ENCODE measurements at places on chromosomes 1 and 21. TPM values are rescaled to one million over a fixed set of nuclear protein-coding genes. Genes with fewer than 3 reads are reported as not detected.

The ARID4B gene
- total RNA-seq: 32.4 TPM

DNA sequence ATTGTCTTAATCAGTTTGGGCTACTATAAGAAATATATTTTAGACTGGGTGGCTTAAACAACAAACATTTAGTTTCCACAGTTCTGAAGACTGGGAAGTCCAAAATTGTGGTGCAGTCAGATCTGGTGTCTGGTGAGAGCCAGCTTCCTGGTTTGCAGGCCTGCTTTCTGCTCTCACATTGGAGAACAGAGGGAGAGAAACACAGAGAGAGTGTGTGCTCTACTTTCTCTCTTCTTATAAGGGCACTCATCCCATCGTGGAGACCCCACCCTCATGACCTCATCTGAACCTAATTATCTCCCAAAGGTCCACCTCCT, 4.1 kb downstream of the LEPR start:
- H3K4me3 ChIP-seq: no peak overlapping the region
- H3K27me3 ChIP-seq: no peaks in the 10 kb centered on the region
- no peak overlapping the region for H3K27ac ChIP-seq
- peaks cover 16% of the 10 kb centered on the region for H3K36me3 ChIP-seq

The LEMD1 gene
- total RNA-seq: not detected

DNA sequence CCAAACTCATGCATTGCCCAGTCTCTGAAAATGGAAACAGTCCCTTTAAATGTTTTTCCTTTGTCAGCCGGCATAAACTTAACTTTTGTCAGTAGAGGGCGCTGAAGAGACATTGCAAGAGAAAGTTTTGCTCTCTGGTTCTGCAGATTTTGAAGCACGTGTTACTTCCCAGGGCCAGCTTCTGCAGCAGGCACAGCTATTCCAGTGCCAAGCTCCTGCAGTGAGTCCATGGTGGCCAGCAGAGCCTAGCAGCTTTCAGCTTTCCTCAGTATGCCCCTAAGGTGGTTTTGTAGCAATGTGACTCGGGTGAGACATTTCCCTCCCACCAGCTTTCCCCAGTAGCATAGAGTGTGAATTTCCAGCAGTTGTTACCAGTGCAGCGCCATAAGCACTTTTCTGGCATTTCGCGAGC, 2.6 kb upstream of the IFI44L start:
- no peaks in the 10 kb centered on the region for H3K36me3 ChIP-seq
- H3K4me3 ChIP-seq: peak overlapping the region; percentile 6
- peaks cover 3% of the 10 kb centered on the region for H3K4me1 ChIP-seq
- H3K27ac ChIP-seq: no peak overlapping the region

The ZNF687 gene
- 32.2 TPM for total RNA-seq

DNA sequence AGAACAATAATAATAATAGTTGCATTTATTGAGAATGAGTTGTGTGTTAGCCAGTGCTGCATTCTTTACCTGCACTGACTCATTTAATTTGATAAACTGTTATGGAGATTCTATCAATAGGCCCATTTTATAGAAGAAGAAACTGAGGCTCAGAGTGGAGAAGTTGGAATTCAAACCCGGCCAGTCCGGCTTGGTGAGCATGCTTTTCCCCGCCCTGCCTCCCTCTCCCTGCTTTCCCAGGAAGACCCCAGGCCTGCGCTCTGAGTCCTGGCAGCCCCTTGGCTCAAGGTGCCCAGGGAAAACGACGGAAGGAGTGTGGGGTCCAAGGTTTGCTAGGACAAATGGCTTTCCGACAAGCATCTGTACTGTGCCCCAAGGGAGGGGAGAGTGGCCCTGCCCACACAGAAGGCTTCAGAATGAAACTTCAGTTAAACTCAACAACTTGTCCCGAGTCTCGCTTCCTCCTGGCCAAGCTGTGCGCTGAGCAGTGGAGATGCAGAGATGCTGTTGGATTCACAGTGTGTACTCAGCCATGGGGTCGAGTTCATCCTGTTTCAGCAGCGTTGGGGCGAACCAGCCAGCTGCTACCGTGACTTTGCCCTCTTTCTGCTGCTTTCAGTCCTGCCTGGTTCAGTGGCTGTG, 23.3 kb upstream of the PADI6 start:
- no peaks in the 10 kb centered on the region for H3K4me1 ChIP-seq
- no peaks in the 10 kb centered on the region for H3K36me3 ChIP-seq
- H3K27me3 ChIP-seq: no peaks in the 10 kb centered on the region
- no peak overlapping the region for H3K27ac ChIP-seq
- no peak for DNase-seq

GRCh38 chr1:226782845-226783601, 43.9 kb upstream of the ITPKB start:
- no peaks in the 10 kb centered on the region for H3K36me3 ChIP-seq
- H3K27ac ChIP-seq: no peak overlapping the region
- H3K4me1 ChIP-seq: peaks cover 11% of the 10 kb centered on the region
- no peak overlapping the region for H3K4me3 ChIP-seq
- H3K27me3 ChIP-seq: no peaks in the 10 kb centered on the region

DNA sequence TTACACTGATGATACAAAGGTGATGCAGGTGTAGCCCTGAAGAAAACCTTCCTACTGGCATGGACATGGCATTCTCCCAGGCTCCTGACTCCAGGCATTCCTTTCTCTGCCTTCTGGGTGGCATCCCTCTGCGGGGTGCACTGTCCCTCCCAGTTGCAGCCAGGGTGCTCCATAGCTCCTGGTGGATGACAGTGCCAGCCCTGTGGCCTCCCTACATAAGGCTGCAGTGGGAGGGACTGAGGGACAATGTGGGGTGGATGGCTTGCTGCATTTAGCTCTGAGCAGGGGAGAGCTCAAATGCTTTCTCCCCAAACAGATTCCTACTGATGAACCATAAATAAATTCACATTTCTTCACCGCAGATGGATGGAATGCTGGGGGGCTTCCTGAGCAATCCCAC, 97.0 kb upstream of the GJB5 start:
- DNase-seq: no peak
- H3K36me3 ChIP-seq: no peaks in the 10 kb centered on the region
- no peaks in the 10 kb centered on the region for H3K27me3 ChIP-seq
- no peak overlapping the region for H3K27ac ChIP-seq
- H3K4me1 ChIP-seq: no peaks in the 10 kb centered on the region

The ELAPOR1 gene
- 7.2 TPM for total RNA-seq

DNA sequence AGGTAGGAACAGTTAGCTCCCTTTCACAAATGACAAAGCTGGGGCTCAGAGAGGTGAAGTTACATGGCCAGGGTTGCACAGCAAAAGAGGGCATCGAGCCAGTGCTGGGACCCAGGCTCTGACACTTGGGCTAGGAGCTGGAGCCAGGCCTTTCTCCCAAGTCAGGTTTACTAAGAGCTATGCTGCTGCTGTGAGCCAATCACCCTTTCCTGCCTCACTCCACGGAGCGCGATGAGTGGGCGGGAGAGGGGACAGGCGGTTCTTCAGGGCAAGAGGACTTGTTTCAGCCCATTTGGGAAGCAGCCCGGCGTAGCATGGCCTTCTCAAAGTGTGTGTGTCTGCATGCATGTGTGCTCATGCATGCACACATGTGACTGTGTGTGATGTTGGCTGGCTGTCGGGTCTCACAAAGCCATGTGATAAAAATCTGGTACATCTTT, 10.6 kb downstream of the ID3 start:
- DNase-seq: no peak
- H3K4me1 ChIP-seq: peaks cover 4% of the 10 kb centered on the region
- no peak overlapping the region for H3K4me3 ChIP-seq
- no peaks in the 10 kb centered on the region for H3K27me3 ChIP-seq
- H3K36me3 ChIP-seq: no peaks in the 10 kb centered on the region
- no peak overlapping the region for H3K27ac ChIP-seq

- H3K36me3 ChIP-seq: no peaks in the 10 kb centered on the region
- H3K27ac ChIP-seq: no peak overlapping the region
- no peak overlapping the region for H3K4me3 ChIP-seq
- H3K27me3 ChIP-seq: no peaks in the 10 kb centered on the region
- DNase-seq: no peak
Observed at GRCh38 chr1:56120021-56120420, 459.3 kb downstream of the PLPP3 start.

DNA sequence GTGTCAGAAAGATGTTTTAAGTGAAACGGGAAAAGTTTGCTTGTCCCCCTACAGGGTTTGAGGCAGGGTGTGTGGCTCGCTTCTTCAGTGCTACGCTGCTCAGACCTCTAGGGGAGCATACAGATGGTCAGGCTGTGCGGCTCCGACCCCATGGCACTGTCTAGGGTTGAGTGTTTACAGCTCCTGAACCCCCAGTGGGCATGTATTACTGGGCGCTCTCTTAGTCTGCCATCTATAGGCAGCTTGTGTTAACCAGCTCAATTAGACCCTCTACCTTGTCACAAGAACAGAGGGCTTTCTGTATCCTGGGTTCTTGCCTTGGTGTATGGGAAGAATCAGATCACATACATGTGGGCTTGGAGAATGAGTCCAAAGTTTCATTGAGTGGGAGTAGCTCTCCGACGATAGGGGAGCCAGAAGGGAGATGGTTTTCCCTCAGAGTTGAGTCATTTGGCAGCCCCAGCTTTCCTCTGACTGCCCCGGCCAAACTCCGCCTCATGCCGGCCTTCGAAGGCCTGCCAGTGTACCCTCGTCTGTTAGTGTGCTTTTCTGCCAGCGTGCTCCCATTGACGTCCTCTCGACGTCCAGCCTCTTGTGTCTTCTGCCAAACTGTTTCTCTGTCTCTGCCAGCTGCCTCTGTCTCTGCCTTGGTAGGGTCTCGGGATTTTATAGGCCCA, 38.6 kb upstream of the ADGRL4 start:
- no peaks in the 10 kb centered on the region for H3K36me3 ChIP-seq
- no peak for DNase-seq
- H3K4me1 ChIP-seq: no peaks in the 10 kb centered on the region
- H3K27me3 ChIP-seq: no peaks in the 10 kb centered on the region
- no peak overlapping the region for H3K27ac ChIP-seq

DNA sequence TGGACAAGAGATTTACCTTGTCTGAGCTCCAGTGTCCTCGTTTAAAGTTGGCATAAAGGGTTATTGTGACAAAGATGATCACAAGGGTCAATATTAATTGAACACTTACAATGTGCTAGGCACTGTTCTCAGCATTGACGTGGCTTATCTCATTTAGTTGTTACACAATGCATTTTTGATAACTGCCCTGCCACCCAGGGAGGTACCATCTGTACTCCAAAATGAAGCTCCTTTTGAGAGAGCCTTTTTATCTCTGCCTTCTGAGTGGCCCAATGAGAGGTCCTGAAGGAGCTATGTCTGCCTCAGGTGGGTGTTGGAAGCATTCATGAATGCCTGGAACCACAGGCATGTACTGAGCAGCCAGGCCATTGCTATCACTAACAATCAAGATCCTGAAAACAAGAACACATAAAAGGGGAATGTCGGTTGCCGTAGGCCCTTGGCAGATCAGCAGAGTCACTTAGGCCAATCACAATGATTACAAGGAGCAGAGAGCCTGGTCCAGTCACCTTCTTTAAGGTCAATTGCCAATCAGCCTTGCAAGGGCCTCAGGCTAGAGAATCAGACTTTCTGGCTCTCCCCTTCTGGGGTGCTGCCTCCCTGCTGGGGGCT, 78.5 kb downstream of the NMNAT2 start:
- H3K27ac ChIP-seq: no peak overlapping the region
- no peak overlapping the region for H3K4me3 ChIP-seq
- no peaks in the 10 kb centered on the region for H3K4me1 ChIP-seq

The FALEC gene
- not detected for total RNA-seq

GRCh38 chr1:207020709-207021107, 11.8 kb downstream of the C1orf116 start:
- H3K27ac ChIP-seq: no peak overlapping the region
- no peak overlapping the region for H3K4me3 ChIP-seq
- H3K27me3 ChIP-seq: no peaks in the 10 kb centered on the region
- no peak for DNase-seq
- peaks cover 28% of the 10 kb centered on the region for H3K4me1 ChIP-seq
- H3K36me3 ChIP-seq: no peaks in the 10 kb centered on the region

GRCh38 chr1:161691846-161692245, 15.2 kb upstream of the FCRLA start:
- H3K4me3 ChIP-seq: no peak overlapping the region
- no peaks in the 10 kb centered on the region for H3K4me1 ChIP-seq
- no peaks in the 10 kb centered on the region for H3K36me3 ChIP-seq
- no peaks in the 10 kb centered on the region for H3K27me3 ChIP-seq
- no peak overlapping the region for H3K27ac ChIP-seq

- no peaks in the 10 kb centered on the region for H3K36me3 ChIP-seq
- peaks cover 10% of the 10 kb centered on the region for H3K4me1 ChIP-seq
- DNase-seq: no peak
- H3K4me3 ChIP-seq: no peak overlapping the region
- H3K27me3 ChIP-seq: no peaks in the 10 kb centered on the region
Observed at GRCh38 chr1:115677182-115677555, 35.4 kb downstream of the VANGL1 start.

The GPR25 gene
- not detected for total RNA-seq

The PROX1 gene
- total RNA-seq: 0.21 TPM

DNA sequence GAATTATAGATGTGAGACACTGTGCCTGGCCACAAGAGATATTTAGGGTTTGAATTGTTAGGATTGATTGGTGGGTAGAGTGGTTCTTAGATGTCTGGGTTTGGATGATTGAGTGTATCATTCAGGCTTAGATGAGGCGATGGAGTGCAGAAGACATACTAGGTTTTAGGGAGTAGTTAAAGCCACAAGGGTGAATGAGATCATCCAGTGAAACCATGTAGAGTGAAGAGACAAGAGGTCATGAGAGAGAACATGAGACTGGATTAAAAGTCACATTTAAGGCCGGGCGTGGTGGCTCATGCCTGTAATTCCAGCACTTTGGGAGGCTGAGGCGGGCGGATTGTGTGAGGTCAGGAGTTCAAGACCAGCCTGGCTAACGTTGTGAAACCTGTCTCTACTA, 37.2 kb downstream of the ZFYVE9 start:
- DNase-seq: no peak
- no peak overlapping the region for H3K27ac ChIP-seq
- H3K4me1 ChIP-seq: no peaks in the 10 kb centered on the region
- no peaks in the 10 kb centered on the region for H3K36me3 ChIP-seq
- no peak overlapping the region for H3K4me3 ChIP-seq

- DNase-seq: no peak
- H3K27me3 ChIP-seq: no peaks in the 10 kb centered on the region
- H3K27ac ChIP-seq: no peak overlapping the region
- H3K4me3 ChIP-seq: no peak overlapping the region
Observed at GRCh38 chr1:12709091-12709491, 6.8 kb upstream of the AADACL3 start.

DNA sequence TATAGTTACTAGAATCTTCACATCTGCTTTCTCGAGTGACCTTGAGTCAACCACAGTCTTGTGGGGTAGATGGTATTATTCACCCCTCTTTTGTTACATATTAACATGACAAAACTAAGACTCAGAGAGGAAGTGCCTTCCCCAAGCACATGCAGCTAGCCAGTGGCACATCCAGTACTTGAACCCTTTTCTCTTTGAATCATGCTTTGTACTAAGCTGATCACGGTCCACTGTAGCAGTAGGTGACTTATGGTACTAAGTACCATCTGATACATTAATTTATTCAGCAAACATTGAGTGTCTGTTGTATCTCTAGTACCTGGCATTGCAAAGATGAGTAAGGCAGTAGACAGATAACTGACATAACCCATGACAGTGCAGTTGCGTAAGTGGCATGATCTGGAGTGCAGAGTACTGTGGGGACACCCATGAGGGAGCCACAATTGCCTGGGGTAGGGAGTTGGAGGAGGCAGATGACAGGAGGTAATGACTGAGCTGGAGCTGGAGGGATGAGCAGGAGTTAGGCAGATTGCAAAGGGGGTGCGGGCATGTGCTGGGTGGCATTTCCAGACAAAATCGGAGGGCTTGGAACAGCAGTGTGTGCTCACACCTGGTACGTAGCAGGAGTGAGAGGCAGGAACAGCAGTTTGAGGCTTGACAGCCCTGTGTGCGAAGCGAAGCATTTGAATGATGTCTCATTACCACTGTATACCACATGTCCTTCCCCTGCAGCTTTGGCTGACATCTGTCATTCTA, 29.8 kb downstream of the UCK2 start:
- no peaks in the 10 kb centered on the region for H3K36me3 ChIP-seq
- H3K27me3 ChIP-seq: no peaks in the 10 kb centered on the region
- no peak for DNase-seq
- no peak overlapping the region for H3K4me3 ChIP-seq
- peaks cover 13% of the 10 kb centered on the region for H3K4me1 ChIP-seq
